GM04503 (cell line): ENCODE measurements at places on chromosomes 3 and 15.
A peak's percentile ranks its signal among the peaks of the same experiment; 100 is the strongest.

GRCh38 chr3:42667523-42668412 lies 14.3 kb downstream of the ZBTB47 start:
- no peak for DNase-seq

GRCh38 chr3:87367736-87368135 lies 91.4 kb upstream of the POU1F1 start:
- DNase-seq: no peak

DNA sequence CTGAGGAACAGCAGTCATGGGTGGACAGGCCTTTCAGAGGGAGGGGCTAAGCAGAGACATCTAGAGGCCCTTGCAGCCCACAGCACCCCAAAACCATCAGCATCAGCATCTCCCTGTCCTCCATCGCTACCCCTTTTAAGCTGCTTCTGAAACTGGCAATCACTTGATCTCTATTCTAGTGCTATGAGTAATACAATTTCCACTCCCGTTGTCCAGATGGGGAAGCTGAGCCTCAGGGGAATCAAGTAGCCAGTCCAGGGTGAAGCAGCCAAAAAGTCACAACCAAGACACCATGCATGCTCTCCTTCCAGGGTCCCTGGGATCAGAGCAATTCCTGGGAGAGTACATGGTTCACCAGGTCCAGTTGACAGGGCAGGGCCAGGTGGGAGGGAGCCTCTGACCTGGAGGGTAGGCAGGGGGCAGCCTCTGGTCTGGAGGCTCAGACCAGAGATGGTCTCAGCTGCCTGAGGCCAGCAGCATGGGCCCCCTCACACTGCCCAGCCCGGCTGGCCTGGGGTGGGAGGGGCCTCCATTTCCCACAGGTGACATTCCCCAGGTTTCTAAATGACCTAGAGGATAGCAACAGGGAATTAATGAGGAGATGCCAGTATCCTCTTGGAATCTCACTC lies 30.0 kb downstream of the KLHL25 start:
- DNase-seq: no peak

GRCh38 chr3:12265508-12265907 lies 23.4 kb upstream of the PPARG start:
- no peak for DNase-seq

- DNase-seq: no peak
These were observed 8.0 kb downstream of the GABRR3 start for GRCh38 chr3:98027085-98027446.

DNA sequence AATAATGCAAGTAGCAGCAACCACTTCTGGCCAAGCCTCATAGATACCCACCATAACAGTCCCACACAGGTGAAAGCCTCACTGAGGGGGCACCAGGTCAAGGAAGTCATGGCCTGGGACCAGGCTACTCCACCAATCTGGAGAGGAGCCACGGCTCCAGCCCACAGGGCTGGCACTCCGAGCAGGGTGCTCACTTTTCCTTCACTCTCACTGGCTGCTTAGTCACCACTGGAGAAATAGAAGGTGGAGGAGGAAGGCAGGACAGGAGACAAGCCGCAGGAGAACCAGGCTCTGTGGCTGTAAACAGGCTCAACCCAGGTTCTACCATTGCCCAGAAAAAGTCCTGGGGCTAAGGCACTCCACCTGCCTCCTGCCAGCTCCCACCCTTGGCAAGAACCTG lies 1.2 kb downstream of the USP19 start:
- DNase-seq: no peak

- DNase-seq: no peak
These were observed 29.8 kb downstream of the ACAN start for GRCh38 chr15:88832820-88833730.

GRCh38 chr3:138944929-138945708 lies 1.8 kb downstream of the FOXL2 start:
- no peak for DNase-seq

- peak; percentile 41 for DNase-seq
These were observed 68.7 kb upstream of the SNRK start for GRCh38 chr3:43217633-43218032.

DNA sequence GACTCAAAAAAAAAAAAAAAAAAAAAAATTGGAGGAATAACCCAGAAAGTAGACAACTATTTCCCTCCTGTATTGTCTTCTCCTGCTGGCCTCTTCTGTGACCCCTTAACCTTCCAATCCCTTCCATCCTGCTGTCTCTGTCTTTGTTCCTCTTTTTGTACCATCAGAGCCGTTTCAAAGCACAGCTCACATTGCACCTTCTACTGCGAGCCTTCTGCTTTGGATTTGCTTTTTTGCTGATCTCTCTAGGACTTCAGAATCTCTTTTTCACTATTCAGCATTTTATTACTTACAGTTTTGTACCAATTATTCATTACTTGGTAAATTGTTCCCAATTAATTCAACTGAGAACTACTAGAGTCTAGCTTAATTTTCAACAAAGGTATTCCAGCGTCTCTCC lies 284.0 kb upstream of the TBL1XR1 start:
- no peak for DNase-seq

- DNase-seq: no peak
These were observed 27.7 kb downstream of the CMSS1 start for GRCh38 chr3:99845331-99845730.
